Activated T-helper 1 cell treated with Interleukin-2 at 50 U/mL for 16 hours (primary cell): ENCODE measurements at places on chromosomes 1 and 21.

DNA sequence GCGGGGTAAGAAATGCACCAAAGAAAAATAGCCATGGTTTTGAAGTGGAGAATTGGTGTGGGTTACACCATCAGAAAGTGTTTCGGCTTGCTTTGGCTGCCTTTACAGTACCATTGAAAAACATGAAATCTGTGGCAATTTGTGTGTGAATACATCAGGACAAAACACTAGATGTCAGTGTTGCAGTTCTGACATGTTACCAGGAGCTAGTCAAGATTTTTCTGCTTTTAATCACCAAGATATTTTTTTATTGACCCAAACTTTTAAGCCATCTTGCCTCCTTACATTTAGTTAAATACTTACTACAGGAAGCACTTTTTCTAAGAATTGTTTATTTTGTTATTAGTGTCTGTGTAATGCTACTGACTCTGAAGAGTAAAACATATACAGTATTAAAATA lies 14.3 kb downstream of the RRP15 start:
- DNase-seq, result no peak

DNA sequence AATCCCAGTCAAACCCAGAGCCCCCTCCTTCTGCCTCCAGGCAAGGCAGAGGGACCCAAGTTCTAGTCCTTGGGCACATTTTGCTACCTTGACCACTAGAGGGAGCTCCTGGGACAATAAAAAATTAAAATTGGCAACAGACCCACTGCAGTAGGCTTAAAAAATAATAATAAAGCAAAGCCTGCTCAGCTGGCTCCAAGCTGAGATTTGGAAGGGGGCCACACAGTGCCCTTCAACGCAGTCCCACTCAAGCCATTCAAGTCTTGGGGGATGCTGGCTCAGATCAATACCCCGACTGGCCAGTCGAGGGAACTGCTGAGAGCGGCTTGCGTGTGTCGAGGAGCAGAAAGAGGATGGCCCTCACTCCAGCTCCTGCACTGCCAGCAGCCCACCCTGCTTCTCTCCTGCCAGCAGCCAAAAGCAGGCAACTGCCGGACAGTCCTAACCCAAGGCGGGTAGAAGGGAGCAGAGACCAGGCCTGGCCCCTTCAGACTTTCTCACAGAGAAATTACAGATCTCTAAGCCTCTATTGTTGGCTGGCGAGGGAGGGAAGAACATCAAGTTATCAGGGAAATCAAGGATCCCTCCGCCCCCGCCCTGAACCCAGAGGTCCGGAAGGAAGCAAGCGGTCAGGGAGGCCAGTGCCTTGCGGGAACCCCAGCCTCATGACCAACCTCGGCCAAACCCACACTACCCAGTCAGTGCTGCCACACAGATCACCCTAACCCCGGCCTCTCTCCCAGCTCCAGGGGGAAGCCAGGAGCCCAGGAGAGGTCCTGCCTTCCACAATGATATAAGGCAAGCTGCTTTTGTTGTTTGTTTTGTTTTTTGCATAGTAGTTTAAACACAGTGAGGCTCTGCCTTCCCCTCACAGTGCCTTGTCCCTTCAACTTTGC lies 4.9 kb upstream of the ALDH4A1 start:
- peak; percentile 25 for DNase-seq

GRCh38 chr1:201791779-201792173 lies 37.2 kb upstream of the IPO9 start:
- DNase-seq, result no peak

DNA sequence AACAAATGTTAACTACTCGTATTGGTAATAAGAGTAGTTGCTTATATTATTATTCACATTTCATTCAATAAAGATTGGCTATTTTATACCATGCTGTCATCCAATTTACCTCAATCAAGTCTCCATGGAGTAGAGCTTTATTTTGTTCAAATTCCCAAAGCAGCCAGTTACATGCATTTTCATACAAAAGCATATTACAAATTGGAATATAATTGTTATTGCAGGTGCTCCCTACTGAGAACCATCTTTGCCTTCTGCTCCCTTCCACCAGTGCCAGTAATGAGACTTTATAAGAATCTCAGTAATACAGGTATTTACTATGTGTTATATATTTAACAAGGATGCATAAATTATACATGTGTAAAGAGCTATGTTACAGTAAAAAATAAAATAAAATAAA lies 54.2 kb downstream of the FOXJ3 start:
- no peak for DNase-seq

GRCh38 chr1:235450886-235451483 lies 53.3 kb downstream of the B3GALNT2 start:
- no peak for DNase-seq

DNA sequence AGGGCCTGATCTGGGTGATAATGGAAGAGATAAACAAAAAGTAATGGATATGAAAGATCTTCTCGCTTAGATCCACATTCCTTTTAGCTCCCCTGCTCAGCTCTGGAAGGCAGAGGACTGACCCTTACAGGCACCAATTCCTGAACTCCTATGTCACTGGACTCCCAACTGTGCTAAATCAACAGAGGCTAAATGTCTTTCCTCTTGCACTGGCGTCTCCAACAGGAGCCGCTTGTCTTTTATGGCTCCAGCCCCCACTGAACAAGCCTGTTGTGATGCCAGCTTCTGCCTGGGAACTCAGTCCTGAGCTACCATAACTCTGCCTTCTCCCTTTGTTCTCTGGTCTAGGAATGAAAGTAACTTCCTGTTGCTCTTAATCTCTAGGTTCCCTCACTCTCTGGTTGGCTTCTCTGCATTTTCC lies 142.1 kb upstream of the COL11A1 start:
- no peak for DNase-seq

DNA sequence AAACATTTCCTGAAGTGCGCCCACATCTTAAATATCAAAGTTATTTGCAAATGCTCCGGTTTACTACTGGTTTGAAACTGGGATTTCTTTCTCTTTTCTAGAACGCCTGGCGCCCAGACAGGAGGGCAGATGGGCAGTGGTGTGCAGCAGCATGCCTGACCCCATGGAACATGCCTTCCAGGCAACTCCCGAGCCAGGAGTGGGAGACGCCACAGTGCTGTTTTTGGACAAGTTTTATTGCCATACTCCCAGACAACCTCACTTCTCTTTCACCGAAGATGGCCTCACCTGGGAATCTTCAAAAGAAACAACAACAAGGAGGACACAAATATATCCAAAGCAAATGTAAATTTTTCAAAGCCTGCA lies 21.5 kb downstream of the UBE2G2 start:
- no peak for DNase-seq

DNA sequence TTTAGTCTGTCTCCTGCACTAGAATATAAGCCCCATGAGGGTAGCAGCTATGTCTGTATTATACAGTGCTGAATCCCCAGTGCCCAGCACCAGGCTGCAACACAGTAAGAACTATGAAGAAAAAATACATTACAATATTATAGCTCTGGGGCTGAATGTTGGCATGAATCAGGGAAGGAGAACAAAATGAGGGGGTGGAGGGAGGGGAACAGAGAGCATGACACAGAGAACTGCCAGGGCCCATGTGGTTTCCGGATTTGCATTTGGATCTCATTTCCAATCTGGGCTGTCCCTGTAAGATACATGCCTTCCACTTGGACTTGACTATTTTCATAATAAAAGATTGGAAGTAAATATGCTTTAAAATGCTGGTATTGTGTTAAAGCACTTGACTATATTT lies 35.8 kb downstream of the C1orf198 start:
- DNase-seq, result no peak

GRCh38 chr1:24308365-24309015 lies 10.7 kb upstream of the GRHL3 start:
- no peak for DNase-seq

DNA sequence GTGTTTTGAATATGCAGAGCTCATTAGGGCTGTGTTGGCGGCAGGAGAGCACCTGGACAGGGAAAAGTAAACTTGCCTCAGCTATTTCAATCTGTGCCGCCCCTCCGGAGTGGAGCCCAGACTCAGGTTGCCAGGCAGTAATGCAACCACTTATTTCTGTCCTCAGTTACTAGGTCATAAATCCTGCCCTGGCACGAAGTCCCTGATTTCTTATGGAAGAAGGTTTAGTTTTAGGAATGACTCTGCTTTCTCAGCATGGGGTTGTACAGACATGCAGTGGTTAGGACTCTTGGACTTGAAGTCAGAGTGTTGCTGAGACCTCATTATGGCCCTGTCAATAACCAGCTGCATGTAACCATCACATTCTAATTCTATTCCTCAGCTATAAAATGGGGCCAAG lies 98.3 kb upstream of the FGGY start:
- DNase-seq, result no peak

- DNase-seq, result no peak
These were observed 13.7 kb downstream of the TFF3 start for GRCh38 chr21:42301371-42302075.

- no peak for DNase-seq
These were observed 398.0 kb downstream of the PTPRU start for GRCh38 chr1:29634324-29634723.

DNA sequence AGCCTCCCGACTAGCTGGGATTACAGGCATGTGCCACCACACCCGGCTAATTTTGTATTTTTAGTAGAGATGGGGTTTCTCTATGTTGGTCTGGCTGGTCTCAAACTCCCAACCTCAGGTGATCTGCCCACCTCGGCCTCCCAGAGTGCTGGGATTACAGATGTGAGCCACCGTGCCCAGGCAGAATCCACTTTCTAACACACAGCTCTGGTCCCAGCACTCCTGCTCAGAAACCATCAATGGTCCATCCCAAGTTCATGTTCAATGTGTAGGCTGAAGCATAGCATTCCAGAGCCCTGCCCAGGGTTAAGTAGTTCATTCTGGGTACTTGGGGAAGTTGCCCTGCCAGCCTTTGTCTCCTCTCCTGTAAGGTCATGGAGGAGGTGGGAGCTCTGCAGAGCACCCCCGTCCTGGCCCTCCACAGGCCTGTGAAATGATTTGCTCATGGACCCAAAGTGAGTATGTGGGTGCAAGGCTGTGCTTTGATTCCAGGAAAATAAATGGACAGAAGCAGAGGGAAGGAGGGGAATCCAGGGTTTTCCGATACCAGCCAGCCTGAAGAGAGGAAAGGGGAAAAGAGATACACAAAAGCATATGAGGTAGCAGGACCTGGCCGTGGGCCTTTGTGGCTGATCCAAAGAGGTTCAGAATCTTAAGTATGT lies 55.2 kb downstream of the NENF start:
- no peak for DNase-seq

- DNase-seq, result no peak
These were observed 3.7 kb downstream of the LYPLAL1 start for GRCh38 chr1:219177363-219177762.

DNA sequence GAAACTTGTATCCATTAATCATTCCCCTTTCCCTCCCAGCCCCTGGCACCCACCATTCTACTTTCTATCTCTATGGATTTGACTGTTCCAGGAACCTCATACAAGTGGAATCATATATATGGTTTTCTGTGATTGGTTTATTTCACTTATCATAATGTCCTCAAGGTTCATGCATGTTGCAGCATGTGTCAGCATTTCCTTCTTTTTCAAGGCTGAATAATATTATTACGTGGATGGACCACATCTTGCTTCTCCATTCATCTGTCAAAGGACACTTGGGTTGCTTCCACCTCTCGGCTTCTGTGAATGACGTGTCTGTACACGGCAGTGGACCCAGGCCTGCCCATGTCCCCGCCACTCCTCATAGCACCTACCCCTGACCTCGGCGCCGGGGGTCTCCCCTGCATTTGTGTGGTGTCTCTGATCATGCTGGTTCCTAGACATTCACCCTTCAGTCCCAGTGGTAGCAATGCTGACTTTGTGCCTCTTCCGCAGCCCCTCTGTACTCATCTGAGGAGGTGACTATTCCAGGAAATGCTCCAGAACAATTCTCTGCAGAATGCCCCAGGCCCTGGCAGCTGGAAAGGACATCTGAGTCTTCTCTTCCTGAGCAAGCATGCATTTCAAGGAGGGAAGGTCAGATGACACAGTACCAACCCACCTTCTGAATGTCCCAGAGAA lies 136.9 kb downstream of the PSMG1 start:
- DNase-seq, result no peak

DNA sequence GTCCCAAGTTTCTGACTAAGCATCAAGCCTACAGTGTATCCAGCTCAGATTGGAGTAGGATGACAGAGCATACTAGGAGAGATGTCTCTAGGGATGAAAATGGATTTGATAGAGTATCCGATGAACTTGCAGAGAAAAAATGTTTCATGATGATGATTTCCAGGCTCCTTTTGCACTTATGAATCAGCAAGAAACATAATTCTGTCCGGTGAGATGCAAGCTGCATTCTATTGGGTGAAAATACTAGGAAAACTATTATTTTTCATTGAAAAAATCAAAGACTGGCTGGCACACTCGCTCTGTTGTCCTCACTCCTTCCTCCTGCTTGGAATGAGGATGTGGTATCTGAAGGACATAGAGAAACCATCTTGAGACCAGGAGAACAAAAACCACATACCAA lies 35.4 kb upstream of the RAB3GAP2 start:
- DNase-seq, result no peak

GRCh38 chr1:85333186-85333585 lies 56.8 kb upstream of the BCL10 start:
- DNase-seq, result no peak

DNA sequence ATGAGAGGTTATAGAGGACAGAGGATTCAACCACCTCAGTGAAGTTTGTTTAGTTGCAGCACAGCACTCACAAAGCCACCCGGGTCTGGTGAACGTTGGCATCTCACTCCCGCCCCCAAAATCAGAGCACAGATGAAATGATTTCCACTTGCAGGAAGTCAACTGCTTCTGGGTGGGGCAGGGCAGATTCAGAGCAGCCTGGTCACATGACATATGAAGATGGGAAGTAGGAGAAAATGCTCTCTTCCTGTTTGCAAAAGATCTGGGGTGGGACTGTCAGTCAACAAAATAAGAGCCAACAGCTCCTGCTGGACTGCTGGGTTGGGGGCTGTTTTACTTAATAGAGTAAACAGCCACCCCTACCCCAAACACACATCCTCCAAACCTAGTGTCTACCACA lies 43.2 kb downstream of the LRRC71 start:
- DNase-seq, result peak; percentile 28

GRCh38 chr1:25661043-25661815 lies 44.6 kb downstream of the MAN1C1 start:
- no peak for DNase-seq

DNA sequence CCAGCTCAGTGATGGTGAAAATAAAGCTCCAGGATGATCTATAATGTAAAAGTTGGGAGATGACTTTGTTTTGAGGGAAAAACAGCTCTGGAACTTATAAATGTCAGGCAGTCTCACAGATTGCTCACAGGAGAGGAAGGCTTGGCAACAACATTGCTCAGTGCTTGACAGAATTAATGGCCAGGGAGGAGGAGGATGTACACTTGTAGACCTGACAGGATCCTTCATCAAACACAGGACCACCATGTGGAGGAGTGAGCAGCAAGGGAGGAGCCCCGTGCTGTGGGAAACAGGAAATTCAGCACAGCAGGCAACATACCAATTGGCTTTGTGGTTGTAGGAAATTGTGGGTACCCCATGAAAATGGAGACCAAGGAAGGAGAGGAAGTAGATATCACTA lies 291.8 kb upstream of the CAMK1G start:
- DNase-seq, result no peak

- DNase-seq, result no peak
These were observed 1218.4 kb upstream of the TMPRSS15 start for GRCh38 chr21:19621837-19622496.

DNA sequence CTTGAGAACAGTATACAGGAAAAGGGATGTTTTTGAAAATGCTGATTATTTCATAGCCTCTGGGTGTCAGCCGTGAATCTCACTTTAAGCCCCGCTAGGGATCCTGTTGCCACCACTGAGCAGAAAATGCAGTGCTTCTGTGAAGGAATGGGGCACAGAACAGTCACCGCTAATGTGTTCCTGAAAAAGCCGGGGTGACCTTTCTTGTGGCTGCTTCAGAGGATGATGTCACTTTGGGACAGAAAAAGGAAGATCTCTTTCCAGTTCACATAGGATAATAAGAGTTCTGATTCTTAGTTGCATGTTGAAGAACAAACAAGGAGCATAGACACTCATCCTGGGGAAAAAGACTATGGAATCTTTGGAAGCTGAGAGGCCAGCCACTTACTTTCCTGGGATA lies 349.6 kb downstream of the DISC1 start:
- no peak for DNase-seq
